ENCODE measurements at places on chromosomes 2 and 18.

DNA sequence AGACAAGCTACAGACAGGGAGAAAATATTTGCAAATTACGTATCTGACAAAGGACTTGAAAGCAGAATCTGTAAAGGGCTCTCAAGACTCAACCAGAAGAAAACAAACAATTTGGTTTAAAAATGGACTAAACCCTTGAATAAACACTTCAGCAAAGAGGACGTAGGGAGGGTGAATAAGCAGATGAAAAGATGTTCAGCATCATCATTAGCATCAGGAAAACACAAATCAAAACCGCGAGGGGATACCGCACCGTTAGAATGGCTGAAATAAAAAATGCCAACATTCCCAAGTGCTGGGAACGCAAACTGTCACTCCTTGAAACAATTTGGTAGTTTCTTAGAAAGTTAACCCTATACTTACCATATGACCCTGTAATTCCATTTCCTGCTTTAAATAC is 136.7 kb downstream of the MBP start:
- no peak for DNase-seq

DNA sequence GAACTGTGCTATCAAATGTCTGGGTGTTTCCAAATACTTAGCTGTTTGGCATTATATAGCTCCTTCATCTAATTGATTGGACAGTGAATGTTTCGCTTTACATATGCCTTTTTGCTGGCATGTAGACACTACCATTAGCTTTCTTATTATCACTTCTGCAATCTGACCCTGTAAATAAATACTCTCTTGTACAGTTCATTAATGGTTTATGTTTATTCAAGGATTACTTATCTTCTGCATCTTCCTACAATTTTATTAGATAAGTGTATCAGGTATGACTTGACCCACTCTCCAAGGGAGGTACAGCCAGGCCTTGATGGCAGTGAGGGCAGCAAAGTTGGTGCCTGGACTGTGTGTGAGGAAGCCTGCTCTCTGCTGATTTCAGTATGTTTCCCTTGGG is 614.1 kb upstream of the SETBP1 start:
- DNase-seq, result no peak

GRCh38 chr2:232024457-232024856 is 62.9 kb downstream of the DIS3L2 start:
- DNase-seq, result no peak

DNA sequence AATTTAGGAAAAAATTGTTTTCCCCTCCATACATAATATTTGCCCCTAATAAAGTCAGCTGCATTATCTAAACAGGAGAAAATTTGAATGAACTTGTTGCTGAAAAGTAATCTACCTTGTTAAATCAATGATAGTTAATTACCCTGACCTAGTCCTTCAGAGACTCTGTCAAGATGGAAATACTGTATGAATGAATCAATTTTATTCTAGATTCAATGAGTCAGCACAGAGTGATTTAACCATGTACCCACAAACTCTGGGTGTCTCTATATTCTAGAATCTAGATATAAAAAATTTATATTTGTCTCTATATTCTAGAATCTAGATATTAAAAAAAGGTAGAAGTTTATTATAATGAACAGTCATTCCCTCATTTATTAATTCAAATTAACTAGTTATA is 36.2 kb downstream of the NDUFAF7 start:
- DNase-seq, result no peak

GRCh38 chr2:159160954-159161353 is 125.5 kb downstream of the WDSUB1 start:
- no peak for DNase-seq

DNA sequence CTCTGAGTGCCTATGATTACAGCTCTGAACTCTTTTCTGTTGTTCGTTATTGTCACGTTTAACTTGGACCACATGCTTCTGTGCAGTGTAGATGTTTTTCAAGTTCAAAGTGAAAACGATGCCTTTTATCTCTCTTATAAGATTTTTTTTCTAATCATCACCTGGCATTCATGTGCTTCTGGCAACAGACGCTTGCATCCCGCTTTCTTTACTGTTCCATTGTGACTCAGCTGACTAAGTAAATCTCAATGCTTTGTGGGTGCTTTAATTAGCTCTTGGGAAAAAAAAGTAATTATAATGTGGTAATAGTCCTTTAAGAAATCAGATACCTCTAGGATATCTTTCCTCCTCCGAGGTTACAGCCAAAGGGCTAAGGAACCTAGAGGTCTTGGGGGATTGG is 31.2 kb upstream of the RMP24 start:
- DNase-seq, result no peak

DNA sequence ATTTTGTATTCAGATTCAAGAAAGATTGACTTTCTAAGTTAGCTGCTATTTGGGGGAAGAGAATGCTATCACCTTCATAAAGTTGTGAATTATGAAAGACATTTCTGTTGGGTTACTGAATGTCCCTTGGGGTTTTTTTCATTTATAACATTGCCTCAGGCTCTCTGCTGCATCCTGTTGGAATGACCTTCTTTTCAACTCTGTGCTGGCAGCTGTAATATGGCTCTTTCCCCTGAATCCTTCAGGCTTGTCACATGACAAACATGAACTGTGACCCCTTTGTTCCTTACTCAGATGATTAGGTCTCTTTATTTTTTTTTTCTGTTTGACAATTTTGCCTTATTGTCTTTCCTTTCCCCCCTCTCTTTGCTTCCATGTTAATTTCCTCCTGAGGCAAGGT is 159.8 kb downstream of the TAF4B start:
- no peak for DNase-seq

DNA sequence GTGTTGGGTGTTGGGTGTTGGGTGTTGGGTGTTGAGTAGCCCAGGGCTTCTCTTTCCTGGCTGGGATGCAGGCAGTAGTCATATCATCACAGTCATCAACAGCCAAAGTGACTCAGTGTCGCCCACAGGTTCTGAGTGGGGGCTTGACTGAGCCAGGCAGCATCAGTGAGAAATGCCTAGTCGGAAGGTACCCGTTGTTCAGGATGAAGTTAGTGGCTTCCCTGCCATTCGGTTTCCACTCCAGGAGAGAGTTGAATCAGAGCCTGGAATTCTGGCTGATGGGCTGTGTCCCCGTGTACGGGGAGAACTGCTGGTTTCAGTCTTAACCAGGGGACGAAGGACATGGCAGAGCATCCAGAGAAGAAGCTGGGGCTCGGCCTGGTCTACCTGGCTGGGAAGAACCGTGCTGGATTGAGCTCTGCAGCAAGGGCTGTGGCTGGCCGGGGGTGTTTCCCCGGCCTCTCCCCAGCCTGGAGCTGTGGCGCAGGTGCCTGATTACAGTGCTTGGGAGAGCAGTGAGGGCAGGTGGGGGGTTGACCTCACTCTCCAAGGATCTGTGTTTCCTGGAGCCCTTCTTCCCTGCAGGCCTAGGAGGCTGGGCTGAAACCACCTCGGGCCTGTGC is 49.4 kb downstream of the AGAP1 start:
- DNase-seq, result no peak

DNA sequence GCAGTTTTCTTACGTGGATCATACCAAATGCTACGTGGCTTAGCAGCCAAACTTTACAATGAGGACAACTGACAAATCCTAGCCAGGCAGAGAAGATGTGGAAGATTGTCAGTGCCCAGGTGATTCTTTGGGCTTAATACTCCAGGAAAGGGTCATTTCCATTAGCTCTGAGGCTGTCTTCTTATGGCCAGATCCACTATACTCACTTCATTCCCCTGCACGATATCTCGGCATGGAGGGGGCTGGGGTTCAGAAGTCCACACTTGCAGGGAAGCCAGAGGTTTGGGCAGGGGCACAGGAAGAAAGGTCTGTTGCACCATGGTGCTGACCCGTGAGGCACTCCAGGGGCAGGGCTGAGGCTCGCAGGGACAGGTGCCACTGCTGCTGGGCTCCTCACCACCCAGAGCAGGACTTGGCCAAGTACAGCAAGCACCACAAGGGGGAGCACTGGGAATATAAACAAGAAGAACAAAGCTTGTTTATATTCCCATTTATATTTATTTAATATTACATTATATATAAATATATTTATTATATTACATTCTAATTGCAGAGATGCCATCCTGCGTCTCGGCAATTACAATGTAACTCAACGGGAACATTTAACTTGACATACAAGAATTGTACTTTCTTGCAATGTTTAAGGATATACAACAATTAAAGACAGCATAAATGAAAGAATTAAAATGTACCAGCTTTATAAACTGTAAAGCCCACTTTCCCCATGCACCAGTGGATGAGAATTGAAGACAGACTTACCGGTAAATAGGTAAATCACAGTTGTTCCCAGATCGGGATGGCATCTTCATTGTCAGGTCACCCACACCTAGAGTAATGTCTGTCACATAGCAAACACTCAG is 27.2 kb downstream of the CLUL1 start:
- DNase-seq, result peak; percentile 6

DNA sequence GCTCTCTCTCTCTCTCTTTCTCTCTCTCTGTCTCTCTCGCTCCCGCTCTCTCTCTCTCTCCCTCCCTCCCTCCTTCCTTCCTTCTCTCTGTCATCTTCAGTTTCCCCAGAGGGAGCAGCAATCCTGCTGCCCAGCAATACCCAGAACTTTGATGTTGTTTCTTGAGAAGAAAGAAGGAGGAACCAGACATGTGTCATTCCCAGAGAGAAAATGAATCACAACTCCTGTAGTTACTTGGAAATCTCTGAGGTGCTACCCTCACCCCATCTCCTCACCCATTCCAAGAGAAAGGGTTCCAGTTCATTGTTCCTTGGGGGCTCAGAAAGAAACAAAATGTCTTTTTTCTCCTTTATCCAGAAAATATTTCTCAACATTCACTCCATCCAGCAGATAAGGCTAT is 449.1 kb downstream of the TNS1 start:
- DNase-seq, result no peak

DNA sequence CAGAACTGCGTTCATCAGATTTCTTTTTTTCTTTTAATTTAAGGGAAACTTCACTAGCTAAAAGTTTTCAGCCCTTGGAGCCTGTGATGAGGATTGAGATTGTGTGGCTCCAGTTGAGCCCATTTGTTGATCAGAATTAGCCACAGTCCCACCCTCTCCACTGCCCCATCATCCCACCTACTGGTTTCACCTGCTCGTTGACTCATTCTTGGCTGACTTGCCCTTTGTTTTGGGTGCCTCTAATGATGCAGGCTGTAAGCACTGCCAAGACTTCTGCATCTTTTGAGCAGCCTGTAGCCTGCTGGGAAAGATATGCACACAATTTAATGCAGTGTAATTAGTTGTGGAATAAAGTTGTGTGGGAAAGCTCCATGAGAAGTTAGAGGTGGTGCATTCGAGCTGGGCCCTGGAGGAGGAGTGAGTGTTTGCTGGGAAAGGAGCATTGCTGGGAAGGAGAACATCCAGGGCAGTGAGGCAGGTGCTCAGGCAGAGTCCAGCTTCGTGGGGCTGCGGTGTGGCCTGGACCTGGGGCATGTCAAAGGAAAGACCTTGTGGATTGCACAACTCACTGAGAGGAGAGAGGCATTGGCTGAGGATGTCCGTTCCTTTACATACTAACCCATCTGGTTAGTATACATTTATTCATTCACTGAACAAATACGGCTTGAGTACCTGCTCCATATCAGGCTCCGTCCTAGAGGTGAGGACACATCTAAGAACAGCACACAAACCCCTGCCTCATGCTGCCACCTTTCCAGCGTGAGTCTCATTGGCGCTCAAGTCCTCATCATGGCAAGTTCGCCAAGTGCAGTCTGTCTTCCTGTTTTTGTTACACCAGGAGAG is 18.2 kb downstream of the ASPRV1 start:
- DNase-seq, result no peak

GRCh38 chr2:42317945-42318344 is 43.1 kb downstream of the COX7A2L start:
- no peak for DNase-seq

GRCh38 chr18:38526922-38527321 is 961.3 kb upstream of the CELF4 start:
- no peak for DNase-seq

DNA sequence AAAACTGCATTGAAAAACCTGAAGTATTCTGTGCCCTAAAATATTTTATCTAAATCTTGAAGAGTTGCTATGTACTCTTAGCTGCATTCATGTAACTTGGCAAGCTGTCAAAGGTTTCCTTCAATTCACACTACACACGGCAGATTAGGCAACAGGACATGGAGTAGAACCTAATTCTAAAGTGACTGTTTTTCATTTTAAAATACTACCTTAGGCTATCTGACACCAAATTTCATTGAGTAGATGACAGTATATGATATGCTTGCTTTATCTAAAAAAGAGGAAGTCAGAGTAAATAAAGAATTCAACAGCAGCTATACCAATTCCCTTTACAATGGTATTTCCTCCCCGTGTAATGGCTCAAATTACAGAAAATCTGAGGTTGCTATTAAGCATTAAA is 45.4 kb downstream of the EXOC6B start:
- DNase-seq, result no peak

DNA sequence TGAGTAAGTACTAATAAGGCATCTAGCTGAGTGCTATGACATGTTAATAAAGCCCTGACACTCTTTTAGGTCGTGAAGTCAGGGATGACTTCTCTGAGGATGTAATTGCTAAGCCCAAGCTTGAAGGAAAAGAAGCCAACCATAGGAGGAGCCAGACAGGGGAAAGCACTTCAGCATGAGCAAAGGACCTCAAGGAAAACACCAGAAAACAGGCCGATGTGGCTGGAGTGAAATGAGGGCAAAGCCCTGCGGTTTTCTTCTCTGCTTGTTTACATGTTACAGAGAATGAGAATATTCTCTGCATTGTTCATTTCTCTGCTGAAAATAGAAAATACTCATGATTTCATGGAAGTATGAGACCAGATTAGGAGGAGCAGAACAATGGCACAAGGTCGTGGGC is 112.5 kb upstream of the ARHGAP28 start:
- no peak for DNase-seq
